ENCODE measurements at places on chromosomes 6 and 20. TPM values are rescaled to one million over a fixed set of nuclear protein-coding genes. Genes with fewer than 3 reads are reported as not detected.
A peak's percentile ranks its signal among the peaks of the same experiment; 100 is the strongest.

Gene PSMB9
- total RNA-seq, result 12.6 TPM

GRCh38 chr6:8074213-8074612, 10.0 kb upstream of the BLOC1S5 start:
- DNase-seq, result no peak

Gene TPBG
- 1.9 TPM for total RNA-seq

Gene SLC32A1
- not detected for total RNA-seq

DNA sequence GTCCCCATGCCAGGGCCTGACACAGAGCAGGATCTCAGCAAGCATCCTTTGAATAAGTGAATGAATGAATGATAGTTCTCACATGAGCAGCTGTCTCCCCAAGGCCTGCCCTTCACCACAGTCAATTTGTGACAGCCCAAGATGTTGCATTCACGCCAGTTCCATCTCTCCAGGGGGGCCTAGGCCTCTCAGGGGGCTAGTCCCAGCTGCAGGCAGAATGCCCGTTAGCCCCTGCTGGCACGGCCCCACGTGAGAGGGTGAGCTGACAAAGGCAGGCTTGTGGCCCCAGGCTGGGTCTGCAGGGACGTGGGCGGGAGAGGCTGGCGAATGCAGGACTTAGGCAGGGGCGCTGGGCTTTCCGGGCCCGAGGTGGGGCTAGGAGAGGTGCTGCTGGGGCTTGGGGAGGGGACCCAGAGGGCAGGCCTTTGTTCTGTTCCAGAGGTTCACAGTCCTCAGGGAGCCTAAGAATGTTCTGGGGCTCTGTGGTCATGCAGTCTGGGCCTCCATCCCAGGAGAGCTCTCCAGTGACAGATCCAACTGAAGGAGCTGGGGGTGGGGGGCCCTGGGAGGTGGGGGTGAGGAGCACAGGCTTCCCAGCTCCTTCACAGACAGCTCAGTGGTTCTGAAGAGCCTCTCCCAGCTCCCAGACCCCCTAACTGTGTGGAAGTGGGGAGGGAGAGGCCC, 30.5 kb upstream of the TLDC2 start:
- DNase-seq, result peak; percentile 42

DNA sequence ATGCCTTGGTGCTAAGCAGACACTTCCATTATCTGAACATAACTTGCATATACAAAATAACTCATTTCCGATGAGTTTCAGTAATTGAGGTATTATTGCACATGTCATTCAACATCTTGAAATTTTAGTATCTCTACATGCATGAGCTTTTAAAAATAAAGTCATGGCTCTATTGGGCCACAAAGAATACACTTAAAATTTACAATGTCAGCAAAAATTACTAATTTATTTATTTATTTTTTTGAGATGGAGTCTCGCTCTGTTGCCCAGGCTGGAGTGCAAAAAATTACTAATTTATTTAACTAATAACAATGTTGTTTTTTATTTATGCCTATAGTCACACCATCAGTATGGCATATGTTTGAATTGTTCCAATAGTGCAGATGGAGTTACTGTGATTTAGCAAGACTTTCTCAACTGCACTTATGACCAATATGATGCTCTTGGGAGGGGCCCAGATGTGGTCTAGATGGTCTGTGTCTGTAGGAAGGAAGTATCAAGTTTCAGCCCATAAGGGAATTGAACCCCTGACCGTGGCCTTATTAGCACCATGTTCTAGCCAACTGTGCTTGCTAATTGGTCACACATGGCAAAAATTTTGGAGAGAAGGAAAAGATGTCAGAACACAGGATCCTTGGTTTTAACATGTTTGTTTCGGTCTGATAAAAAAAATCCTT, 370.7 kb upstream of the TSHZ2 start:
- no peak for DNase-seq

GRCh38 chr6:88183471-88183870, 17.3 kb upstream of the CNR1 start:
- DNase-seq, result no peak

Gene USP49
- 1.2 TPM for total RNA-seq

DNA sequence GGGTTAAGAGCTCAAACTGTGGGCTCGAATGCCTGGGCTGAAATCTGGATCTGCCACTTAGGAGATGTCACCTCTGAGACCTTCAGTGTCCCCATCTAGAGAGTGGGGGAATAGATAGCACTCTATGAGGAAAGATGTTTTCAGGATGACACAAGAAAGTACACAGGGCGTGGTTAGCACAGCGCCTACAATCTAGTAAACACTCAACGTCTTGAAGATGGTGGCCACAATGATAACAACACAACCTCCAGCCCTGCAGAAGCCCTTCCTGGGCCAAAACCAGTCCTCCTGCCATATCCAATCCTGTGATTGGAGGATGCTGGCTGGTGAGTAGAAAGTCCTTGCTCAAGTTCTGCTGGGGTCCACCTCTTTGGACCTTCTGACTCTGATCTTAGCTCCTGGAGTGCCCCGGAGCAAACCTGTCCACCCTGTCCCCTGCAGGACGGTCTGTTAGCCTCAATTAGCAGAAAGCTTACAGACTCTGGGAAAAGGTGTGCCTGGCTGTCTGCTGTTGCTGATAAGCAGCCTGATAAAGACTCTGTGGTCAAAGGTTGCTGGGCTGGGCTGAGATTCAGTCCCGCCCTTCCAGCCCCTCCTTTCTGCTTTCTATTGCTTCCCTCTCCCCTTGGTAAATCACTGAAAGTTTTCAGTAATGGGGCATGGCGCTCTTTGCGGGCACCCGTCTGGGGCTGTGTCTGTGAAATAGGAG, 8.2 kb downstream of the EDN3 start:
- DNase-seq, result no peak

DNA sequence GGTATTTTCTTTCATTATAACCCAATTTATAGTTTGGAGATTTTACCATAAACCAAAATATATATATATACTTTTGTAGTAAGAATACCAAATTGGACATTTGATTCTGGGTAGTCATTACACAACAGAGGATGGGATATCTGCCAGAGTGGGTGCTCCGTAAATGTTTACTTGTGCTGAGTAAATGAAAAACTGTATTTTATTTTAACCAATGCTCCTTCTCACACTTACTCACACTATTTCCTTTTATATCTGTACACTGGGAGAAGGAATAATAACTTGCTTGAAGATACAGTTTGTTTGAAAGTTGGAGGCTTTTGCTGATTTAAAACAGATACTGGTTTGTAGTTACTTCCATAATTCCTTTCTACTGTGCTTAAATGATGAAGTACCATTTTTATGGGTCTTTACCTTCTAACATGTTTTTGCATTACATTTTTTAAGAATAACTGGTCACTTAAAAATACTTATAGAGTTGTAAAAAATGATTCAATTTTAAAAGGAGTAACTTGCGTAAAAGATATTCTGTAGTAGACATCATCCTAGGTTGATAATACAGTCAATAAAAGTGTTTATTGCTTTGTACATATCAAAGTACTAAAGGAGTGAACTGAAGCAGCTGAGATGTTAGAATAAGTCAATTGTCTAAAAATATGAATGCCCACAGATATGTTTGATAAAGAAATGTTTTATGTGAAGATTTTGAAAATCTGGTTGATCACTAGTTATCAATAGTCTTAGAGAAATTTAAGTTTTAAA, 411.7 kb downstream of the UTRN start:
- DNase-seq, result no peak

DNA sequence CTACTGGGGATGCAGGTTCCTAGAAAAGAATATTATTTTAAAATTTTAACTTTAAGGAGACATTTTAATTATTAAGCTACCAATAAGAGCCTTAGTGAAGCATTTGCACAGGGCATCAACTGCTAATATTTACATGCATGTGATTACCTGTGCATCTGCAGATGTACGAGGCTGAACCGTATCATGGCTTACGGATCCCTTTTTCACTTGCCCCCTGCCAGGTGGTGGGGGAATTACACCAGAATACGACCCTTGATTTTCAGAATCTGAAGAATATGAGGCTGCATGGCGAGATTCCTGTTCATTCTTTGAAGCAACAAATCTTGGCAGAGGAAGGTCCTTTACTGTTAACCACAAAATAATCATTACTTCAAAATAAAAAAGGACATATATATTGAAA, 42.7 kb downstream of the REPS1 start:
- no peak for DNase-seq

- peak; percentile 59 for DNase-seq
Observed at GRCh38 chr6:43779852-43780236, 9.8 kb downstream of the VEGFA start.

Gene TSPO2
- not detected for total RNA-seq

GRCh38 chr6:7254980-7255835, 57.8 kb downstream of the SSR1 start:
- DNase-seq, result peak; percentile 50

DNA sequence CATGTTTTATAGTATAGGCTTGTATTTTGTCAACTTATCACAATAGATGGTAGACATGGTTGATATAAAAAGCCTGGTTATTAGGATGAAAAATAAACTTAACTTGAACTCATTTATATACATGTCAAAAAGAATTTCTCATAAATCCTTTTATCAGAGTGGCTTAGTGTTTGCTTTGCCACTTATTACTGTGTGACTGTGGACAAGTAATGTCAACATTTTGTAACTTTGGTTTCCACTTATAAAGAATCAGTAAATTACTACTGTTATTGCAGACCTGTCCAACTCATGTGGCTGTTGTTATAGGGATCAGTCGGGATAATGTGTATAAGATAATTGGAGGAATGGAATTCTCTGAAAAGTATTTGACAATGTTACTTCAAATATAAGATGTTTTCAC, 894.8 kb upstream of the FLRT3 start:
- DNase-seq, result no peak
